Stimulated activated memory B cell treated with anti-CD40 and anti-IgM and Interleukin-4, amounts not matched to agents 10 μg/mL and 1 μg/mL and 100 μg/mL, for 72 hours (primary cell): ENCODE measurements at places on chromosomes 4 and X.

DNA sequence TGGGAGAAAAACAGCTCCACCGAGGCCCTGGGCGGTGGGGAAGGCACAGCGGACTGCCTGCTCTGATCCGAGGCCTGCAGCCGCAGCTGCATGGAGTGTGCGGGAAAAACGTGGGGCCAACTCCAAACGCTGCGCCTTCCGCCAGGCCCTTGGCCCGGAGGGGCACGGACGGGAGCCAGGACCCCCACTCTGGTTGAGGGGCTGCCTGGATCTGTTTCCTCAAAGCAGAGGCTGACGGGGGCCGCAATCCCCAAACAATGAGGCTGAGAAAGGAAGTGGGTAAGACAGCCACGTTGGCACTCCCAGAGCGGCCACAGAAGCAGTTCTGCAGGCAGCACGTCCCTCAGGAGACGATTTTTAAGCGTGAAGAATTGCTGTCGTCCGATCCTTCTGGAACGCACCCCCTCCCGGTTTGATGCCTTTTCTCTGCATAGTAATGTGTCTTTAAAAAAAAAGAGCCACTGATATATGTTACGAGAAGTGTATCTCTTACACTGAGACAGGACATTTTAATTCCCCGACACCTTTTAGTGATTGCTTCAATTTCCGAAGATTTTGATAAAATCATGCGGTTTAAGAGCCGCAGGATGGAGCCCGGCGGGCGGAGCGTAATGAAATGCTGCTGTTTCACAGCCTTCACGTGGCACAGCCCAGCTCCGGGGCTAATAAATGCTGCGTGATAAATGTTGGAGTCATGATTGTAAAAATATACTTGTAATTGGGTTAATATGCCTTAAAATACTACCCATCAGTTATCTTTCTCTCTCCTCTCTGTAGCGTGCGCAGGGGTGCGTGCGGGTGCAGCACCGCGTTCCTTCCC, 85.7 kb downstream of the FAM53A start:
- no peak for ATAC-seq

DNA sequence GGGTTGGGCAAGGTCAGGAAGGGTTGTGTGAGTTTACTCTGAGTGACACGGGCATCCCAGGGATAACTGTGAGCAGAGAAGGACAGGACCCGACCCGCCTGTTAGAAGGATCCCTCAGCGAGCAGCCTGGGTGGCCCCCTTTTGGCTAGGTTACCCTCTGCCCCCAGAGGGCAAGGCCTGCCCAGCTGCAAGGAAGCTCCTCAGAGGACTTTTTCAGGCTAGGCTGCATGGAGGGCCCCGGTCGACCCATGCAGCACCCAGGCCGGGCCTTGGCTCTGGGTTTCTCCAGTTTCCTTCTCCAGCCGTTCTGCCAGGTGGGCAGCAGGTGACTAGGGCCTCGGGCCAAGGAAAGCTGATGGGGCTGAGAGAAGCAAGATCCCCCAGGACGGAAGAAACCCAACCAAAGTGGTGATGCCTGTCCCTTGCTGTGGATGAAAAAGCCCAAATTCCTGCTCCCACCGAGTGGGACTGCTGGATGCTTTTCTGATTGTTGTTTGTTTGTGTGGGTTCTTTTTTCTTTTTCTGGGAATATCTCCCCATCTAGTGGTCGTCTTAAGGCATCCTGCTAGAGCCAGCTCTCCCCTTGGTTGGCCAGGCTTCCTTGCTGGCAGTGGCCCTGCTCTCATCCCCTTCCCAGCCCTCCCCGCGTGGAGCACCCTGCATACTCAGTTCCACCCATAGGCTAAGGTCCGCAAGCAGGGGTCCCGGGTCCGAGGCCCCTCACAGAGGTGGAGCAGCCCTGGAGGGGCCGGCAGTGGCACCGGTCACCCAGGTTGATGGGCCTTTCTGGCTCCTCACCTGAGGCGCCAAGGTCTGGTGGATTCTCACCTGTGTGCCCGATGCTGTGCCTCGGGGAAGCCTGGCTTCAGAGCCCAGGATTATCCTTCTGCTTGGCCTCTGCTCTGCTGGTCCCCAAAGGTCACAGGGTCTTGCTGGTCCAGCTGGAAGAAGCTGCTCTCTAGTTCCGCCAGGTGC, 1.8 kb downstream of the ZFP92 start:
- ATAC-seq: no peak

- ATAC-seq: no peak
Measured at GRCh38 chr4:115514675-115515074, 401.3 kb upstream of the NDST4 start.

DNA sequence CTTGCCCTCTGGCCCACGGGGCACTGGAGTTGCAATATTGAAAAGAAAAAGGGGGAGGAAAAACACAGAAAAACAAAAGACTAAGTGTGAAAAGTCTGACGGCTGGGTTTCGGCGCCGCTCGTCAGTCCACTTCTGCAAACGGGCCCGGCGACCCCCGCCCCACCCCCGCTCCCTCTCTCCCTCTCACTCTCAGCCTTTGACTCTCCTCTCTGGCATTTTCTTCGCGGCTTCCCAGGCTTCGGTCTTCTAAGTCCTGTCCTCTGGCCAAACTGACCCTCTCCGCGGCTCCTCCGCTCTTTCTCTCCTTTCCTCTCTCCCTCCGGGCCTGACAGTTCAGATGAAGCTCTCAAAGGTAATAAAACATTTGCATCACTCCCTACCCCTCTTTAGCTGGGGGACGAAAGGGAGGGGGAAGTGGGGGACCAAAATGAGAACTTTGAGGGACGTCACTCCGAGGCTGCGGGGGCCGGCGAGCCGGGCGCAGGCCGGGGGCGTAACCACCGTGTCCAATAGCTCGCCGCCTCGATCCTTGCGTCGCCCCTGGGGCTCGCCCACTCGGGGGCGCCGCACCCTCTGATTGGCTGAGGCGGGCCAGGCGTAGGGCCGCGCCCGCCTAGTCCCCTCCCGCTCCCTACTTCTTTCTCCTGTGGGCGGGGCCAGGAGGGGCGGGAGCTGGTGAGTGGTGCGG, at the start of gene NKX6-1:
TSS of gene NKX6-1 (minus strand) at position 358 of the 689 bp plus-strand sequence. CDS start 1,064 bp downstream, outside the sequence.
- no peak for ATAC-seq

DNA sequence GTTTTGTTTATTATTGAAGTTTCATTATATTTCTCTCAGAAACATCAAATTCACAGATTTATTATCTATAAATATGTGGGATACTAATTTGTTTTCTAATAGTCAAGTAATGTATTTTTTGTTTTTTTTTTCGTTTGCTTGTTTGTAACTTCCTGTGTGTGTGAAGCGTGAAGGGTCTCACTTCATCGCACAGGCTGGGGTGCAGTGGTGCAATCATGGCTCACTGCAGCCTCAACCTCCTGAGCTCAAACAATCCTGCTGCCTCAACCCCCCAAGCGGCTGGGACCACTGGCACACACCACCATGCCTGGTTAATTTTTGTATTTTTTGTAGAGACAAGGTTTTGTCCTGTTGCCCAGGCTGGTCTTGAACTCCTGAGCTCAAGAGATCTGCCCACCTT, 55.1 kb downstream of the SH3RF1 start:
- peak; percentile 44 for ATAC-seq

- no peak for ATAC-seq
Measured at GRCh38 chr4:94226763-94227162, 19.1 kb downstream of the SMARCAD1 start.

- no peak for ATAC-seq
Measured at GRCh38 chr4:115090483-115091075, 22.8 kb downstream of the NDST4 start.

GRCh38 chrX:15930585-15930984, 76.0 kb upstream of the AP1S2 start:
- ATAC-seq: no peak

- no peak for ATAC-seq
Measured at GRCh38 chrX:4905576-4905975, 1192.1 kb upstream of the PRKX start.

- no peak for ATAC-seq
Measured at GRCh38 chr4:46442963-46443362, 53.0 kb upstream of the GABRA2 start.

DNA sequence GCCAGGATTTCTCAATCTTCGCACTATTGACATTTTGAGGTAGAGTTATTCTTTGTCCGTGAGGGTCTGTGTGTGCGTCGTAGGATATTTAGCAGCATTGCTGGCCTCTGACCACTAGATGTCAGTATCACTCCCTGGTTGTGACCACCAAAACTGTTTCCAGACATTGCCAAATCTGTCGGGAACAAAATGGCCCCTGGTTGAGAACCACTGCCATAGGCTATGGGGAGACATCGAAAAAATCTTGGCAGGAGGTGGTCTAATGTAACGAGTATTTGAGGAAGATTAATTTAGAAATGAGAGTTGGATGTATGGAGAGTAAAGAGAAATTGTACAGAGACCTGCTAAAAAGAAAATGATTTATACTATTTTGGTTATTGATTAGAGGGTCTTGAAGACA, 108.4 kb downstream of the DOCK11 start:
- no peak for ATAC-seq

GRCh38 chrX:129737916-129738315, 863 bp upstream of the XPNPEP2 start:
- ATAC-seq: peak; percentile 81

DNA sequence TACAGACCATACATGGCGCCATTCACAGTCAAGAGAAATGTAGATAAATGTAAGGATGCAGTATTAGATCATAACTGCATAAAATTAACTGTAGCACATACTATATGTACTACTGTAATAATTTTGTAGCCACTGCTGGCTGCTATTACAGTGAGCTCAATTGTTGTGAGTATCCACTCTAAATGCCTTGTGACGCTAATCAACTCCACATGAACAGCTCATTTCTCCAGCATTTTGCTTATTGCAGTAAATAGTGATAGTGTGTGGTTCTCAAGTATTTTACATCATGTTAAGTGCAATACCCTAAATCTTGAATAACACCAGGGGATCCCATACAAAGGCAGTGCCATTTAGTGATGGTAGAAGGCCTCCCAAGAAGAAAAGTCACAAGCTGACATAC, 21.2 kb downstream of the FGFBP1 start:
- no peak for ATAC-seq

DNA sequence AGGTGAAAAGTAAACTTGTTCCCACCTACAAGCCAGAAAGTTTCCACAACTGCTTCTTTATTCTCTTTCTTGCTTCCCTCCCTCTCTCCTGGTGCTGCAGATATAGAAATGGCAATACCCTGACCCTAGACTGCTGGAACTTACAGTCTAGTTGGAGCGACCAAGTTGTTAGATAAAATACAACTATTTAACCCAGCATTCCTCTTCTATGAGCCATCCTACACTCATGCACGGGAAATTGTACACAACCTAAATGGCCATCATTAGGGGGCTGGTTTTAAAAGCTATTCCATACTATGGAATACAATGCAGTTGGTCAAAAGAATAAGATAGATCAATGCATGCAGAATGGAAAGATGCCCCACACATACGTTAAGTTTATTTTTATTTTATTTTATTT, 41.1 kb downstream of the PJA1 start:
- no peak for ATAC-seq

DNA sequence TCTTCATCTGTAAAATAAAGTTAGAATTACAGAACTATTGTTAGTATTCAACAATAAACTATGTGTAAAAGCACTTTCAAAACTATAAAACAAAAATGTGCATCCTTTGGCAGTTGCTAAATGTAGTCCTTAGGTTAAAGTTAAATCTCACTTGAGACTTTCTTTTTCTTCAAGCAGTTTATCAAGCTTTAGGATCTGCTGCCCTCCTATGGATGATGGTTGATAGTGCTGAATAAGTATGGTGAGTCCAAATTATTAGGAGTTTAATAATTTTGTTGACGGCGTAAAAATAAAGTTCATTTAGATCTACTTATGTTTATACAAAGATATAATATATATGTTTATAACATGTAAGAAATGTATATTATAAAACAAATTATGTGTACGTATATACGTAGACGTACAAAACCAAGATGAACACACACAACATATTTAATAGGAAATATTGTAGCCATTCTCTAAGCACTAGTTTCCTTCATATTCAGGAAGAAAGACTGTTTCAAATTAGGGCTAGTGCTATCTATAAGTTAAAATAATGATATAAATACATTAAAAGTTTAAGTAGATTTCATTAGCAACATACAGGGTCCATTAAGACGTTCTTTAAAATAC, 22.3 kb downstream of the UGT2A2 start:
- ATAC-seq: no peak

DNA sequence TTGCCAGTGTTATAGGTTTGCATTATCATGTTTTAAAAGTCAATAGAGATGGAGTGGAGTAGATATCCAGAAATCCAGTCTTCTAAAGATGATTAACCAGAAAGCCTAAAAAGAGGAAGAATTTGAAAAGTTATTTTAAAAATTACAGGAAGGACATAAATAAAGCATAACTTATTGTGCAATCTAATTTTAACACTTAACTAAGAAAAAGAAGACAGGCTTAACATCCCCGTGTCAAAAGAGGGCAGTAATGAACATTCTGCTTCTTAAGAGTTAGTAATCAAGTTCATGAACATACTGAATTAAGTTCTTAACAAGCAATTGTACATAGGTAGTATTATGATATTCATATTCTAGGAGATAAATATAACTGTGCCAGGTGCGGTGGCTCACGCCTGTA, 39.3 kb downstream of the ELF2 start:
- no peak for ATAC-seq

DNA sequence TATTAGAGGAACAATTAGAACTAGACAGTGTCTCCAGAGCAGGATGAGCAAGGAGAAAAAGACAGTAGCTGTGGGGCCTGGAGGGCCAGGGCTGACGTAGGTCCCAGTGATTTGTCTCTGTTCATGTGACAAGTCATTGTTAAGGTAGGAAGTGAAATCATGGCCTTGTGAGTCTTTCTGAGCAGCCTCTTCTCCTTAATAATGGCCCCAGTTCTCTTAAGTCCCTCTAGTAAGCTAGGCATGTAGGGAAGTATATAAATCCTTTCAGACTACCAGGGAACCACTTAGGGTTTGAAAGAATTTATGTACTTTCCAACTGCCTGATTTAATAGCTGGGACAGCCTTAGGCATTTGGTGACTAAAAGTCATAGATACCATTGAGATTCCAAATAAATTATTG, 133.0 kb downstream of the KLHL8 start:
- ATAC-seq: no peak

DNA sequence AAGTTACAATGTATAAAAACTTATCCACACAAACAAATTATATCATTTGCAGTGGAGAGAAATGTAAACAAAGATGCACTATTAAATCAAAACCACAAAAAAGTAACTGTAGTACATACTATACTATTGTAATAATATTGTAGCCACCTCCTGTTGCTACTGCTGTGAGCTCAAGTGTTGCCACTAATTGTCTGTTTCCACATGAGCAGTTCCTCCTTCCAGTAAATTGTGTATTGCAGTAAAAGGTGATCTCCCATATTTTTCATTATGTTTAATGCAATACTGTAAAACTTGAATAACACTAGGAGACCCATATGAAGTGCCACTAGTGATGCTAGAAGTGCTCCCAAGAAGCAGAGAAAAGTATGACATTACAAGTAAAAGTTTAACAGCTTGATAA, 11.7 kb downstream of the LIN54 start:
- ATAC-seq: no peak

GRCh38 chr4:179465131-179465797, 2023.0 kb upstream of the AGA start:
- no peak for ATAC-seq

GRCh38 chr4:47701286-47701685, 136.6 kb downstream of the CORIN start:
- no peak for ATAC-seq

DNA sequence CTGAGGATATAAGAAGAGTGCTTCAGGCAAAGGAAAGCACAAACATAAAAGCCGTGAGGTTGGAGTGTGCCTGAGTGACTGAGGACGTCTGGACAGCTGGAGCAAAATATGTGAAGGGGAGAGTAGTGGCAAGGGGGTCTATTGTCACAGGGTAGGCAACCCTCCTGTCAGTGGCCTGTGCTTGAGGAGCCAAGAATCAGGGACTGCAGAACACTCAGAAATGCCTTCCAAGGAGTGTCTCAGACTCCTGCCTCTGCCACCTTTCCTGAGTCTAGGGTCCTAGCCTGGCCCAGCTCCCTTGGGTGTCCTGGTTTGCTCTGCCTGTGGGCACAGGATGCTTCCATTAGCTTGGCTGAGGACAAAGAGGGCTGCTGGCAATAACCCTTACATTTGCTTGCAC, 152.5 kb upstream of the PJA1 start:
- no peak for ATAC-seq
